ENCODE measurements at places on chromosomes 2 and 18. TPM values are rescaled to one million over a fixed set of nuclear protein-coding genes. Genes with fewer than 3 reads are reported as not detected.

DNA sequence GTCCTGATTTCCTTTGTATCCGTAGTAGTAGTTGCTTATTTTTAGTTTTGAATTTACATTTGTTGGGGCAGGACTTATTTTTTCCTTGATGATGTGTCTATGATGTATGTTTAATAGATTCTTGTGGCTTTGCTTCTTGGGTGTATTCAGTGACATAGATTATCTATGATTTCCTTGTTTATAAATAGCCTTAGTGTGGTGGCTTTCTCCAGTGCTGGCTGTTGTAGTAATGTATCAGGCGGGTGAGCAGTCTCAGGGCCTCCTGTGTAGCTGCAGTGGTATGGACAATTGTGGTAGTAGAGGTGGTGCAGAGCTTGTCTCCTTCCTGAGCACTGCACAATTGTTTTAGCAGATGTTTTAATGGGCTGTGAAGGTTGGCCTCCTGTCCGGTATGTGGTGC lies 60.5 kb downstream of the SMCHD1 start:
- no peak for DNase-seq

- DNase-seq, result no peak
These were observed 33.2 kb upstream of the VIT start for GRCh38 chr2:36663295-36663694.

- DNase-seq, result peak; percentile 39
These were observed 188.5 kb downstream of the EIPR1 start for GRCh38 chr2:3189076-3189591.

DNA sequence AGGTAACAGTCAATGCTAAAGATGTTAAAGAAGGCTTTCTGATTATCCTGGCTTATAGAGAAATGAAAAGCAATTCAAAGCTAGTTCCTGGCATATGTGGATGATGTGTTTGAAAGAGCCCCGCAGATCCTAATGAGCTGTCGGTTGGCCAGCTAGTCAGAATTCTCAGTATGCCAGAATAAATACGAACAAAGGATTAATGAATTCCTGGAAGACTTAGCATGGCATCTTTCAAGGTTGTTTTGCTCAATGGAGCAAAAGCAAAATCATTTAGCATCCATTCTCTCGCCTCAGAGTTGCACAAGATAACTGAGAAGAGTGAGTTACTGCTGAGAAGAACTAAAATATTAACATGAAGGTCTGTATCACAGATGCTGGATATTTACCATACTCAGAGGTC lies 307.6 kb downstream of the RIT2 start:
- DNase-seq, result no peak

DNA sequence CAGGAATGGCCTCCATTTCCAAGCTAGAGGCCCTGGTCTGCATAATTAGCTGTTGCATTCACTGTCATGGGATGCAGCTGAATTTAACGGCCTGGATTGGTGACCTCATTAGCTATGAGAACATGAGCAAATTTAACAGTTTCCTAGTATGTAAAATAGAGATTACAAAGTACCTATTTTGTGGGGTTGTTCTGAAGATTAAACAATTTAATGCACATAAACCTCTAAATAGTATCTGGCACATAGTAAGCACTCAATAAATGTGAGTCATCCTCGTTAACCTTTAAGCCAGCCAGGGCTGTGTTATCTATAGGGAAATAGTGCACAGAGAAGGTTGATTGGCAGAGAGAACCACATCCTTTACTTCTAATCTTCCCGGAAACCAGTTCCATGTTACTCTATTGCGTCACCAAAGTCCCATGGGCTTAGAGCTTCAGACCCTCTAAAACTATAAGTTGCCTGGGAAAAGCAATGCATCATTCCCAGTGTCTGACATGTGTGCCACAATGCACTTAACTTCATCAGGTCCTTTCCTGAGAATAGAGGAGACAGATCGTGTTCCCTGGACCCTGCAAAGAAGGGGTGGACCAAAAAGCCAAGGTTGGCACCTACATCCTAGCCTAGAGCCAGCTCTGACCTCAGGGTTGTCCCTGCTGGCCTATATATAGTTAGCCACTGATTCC lies 196.5 kb downstream of the LNPK start:
- no peak for DNase-seq

- no peak for DNase-seq
These were observed 40.2 kb downstream of the INPP4A start for GRCh38 chr2:98484652-98485452.

- no peak for DNase-seq
These were observed 31.7 kb downstream of the SPP2 start for GRCh38 chr2:234081970-234082822.

Gene TGIF1
- total RNA-seq, result 251 TPM

Gene INPP5D
- total RNA-seq, result 2.7 TPM

Gene DSC2
- 31.8 TPM for total RNA-seq

Gene QPCT
- total RNA-seq, result 35.4 TPM

Gene NPPC
- not detected for total RNA-seq

Gene DNAH7
- total RNA-seq, result 2.1 TPM

Gene C2orf78
- not detected for total RNA-seq
